ENCODE measurements at places on chromosomes 7 and 10.
A peak's percentile ranks its signal among the peaks of the same experiment; 100 is the strongest.

DNA sequence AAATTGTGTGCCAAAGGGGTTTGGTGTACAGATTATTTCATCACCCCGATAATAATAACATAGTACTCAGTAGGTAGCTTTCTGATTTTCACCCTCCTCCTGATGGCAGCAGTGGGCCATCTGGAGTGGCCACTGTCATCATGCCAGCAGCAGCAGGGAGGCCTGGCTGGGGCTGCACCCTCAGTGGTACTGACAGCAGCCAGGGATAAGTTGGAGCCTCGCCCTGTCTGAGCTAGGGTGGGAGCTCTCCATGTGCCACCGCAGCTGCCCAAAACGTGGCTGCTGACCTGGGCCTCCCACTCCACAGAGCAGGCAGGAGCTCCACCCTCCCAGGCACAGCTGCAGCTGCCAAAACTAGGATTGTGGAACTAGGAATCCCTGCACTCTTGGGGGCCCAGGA, 700.8 kb upstream of the KCND2 start:
- no peak for DNase-seq

DNA sequence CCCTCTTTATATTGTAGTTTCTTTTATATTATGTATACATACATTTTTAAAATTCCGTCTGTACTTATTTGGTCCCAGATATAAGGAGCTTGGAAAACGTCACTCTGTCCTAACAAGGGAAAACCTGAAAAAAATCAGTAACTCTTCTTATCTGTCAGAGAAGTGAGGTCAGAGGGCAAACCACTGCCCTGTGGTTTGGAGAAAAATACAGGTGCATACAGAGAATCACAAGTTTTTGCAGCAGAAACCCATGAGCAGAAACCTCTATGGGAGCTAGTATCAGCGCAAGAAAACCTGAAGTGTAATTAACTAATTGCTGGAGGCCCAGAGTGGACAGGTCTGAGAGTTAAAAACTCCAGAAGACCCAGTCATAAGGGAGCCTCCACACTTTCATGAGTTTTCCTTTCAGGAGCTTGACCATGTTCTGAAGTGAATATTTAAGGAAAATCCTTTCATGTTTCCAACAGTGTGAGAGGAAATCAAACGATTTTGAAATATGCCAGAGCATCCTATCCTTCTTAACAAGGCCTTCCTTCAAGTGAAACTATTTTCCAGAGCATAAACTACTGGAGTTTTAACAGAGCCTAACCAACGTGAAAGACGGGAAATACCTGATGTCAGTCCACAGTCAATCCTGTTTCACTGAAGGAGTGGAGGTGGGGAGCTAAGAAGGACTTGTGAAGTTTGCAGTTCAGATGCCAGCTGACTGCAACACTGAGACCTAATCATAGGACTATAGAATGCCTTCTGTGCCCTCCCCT, 290.8 kb upstream of the BMPER start:
- no peak for DNase-seq

DNA sequence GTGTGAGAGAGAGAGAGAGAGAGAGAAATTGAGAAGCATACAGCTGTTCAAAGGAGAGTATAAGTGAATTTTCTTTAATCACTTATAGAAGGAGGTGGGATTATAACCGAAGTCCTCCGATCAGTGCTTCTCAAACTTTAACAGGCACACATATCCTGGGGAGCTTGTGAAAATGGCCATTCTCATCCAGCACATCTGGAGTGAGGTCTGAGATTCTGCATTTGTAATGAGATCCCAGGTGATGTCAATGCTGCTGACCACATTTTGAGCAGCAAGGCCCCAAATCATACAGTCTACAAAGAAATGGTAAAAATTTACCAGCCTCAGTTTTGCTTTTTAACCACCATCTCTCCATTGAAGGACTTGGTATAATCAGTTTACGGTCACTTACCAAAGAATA, 219.0 kb downstream of the PTEN start:
- DNase-seq = no peak

GRCh38 chr10:129809431-129809830, 154.6 kb downstream of the EBF3 start:
- no peak for DNase-seq

DNA sequence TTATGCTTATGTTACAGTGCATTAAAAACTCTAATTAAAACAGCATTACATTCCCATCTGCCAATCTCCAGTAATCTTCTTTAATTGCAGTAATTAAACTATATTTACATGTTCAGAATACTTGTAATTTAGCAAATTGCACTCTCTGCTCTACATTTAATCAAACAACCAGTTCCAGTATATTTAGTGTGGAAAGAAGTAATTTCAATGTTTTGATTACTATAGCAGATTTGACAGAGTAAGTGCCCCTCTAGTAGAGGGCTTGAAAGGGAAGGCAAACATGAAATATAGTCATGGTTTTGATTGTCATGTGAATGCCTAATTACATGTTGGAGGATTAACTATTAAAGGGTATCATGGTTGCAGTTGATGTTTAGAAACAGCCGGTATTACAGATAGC, 739.7 kb downstream of the AUTS2 start:
- no peak for DNase-seq

DNA sequence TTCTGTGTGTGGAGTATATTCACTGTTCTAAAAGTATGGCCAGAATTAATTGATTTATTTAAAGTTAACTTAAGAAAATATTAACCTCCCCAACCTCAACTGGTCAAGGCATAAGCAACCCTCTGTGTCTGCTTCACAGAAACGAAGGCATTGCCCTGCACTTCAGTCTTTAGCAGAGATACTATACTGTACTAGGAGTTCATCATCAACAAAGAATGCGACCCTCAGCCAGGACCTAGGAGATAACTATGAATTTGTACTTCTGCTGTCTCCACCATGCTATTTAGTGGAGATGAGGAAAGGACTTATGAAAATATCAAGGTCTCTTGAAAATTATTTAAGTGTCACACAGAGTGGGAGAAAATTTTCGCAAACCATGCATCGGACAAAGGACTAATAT, 35.7 kb upstream of the SEMA3D start:
- no peak for DNase-seq

- no peak for DNase-seq
These were observed at the start of gene SNX10 for GRCh38 chr7:26291699-26292538. TSS of gene SNX10 (plus strand) at chr7:26291862. CDS start at chr7:26346443, 54,581 bp downstream.

DNA sequence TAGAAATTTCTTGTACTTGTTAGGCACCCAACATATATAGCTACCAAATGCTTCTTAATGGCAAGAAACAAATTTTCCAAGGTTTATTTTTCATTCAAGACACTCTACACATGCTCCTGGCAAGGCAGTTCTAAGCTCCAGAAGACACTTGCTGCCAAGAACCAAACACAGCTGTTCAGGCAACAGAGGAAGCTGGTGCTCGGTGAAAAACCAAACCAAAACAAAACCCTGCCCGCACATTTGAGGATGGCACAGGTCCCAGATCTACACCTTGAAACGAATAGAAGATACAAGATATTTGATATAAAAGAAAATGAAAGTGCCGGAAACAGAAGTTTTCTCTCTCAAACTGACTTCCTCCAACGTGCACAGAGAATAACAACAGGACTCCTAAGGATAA, 4.9 kb upstream of the DNTT start:
- no peak for DNase-seq

GRCh38 chr7:121113288-121113687, 124.8 kb downstream of the CPED1 start:
- peak; percentile 27 for DNase-seq

DNA sequence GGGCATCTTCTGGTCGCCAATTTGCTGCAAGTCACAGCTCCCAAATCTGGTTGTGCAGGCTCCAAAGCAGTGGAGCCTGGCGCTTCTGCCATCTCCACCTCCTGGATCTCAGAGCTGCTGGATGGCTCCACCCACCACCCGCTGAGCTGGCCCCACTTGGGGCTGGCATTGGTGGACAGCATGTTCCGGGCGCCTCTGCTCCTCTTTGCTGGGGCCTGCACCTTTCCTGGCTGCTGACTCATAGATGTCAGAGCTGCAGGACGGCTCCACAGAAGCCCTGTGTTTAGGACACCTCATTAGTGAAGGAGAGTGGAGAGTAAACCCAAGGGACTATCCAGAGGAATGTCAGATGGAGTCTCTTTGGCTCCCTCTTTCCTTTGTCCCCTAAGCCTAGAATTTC, 27.4 kb downstream of the MAPK8 start:
- no peak for DNase-seq

DNA sequence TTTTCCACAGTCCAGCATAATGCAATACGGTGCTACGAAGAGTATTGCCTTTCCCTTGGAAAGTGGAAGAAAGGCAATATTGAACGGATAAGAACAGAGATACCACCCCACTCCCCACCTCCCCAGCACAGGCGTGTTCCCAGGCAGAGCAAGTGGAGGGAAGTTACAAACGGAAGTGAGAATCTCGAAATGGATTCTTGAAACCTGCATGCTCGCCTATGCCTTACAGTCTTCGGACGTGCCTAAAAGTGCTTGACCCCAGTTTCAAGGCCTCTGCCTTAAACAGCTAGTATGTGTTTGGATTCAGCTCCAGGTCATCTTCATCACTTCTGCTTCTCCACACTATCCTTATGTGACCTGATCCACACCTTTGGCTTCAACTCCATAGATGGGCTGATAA, 35.0 kb upstream of the USP6NL start:
- DNase-seq = no peak

DNA sequence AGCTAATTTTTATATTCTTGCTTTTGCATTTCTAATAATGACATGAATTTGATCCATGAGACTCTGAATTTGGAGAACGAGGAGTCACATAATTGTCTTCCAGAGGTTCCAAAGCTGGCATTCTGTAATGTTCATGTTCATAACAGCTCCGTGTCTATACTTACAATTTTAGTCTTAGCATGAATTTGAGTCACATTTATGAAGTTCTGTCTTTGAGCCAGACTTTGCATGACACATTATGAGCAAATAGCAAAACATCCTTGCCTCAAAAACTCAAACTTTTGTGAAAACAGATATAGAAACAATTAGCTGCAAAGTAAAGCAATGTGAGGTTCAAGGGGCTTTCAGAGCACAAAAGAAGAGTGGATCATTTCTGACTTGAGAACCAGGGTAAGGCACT, 44.5 kb upstream of the CAV2 start:
- peak; percentile 57 for DNase-seq

DNA sequence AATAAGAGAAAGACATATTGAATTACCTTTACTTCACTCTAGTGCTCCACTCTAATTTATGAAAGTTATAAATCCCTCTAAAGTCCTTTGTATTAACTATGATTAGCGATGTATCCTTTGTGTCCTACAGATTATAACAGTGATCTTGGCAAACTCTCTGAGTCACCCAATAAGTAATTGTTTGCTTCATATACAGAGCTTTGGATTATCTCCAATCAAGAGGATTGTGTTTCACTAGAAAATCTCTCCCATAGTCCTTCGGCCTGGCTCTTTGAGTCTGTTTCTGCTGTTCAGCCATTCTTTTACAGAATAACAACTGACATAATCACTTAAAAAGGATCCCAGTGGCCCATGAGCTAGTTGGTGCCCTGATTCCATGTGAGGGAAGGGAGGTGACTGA, 9.5 kb downstream of the LMOD2 start:
- no peak for DNase-seq

DNA sequence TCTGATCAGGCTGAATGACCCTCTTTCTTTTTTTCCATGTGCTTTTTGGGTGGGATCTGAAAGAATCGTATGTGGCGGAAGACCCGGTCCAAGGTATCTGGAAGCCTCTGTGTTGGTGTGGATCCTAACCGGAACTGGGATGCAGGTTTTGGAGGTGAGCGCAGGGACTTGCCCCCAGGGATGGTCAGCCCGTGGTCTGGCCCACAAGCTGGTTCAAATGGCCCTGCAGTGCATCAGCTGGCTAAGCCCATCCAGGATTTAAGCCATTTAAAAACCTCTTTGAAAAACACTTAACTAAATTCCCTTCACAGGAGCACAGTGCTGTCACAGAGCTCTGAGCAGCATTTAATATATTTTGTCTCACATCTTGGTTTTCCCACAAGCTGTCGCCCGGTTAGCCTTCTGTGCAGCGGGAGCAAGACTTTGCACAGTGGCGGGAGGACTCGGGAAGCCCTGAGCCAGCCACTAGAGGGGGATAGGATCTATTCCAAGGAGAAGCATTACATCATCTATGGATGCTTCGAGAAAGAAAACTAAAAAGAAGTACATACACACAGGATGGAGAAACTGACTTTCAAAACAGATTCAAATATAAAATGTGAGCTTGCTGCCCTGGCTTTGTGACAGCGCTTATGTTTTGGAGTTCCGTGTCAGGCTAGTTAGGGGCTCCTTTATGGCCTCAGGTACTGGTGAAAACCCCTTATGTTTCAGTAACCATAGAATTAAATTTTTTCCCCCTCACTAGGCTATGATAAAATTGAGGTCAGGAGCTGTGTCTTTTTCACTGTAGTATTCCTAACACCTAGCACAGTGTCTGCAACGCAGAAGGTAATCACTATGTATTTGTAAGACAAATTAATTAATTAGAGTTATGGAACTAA, 11.3 kb downstream of the CPA2 start:
- peak; percentile 73 for DNase-seq

DNA sequence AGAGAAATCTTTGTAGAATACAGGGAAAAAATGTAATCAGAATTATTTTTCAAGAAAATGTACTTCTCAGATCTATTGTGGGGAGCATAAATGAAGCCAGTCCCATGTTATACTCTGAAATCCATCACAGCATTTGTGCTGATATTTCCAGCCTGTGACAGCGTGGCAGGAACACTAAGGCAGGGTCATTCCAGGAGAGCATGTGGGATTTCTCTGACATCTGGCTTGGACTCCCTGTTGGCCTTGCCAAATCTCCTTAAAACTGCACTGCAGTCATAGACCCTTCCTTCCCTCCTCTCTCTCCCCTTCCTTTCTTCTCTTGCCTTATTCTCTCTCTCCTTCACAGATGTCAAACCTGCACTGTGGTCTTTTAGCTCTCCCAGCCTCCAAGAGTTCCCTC, 6.5 kb upstream of the TSPAN13 start:
- peak; percentile 29 for DNase-seq

DNA sequence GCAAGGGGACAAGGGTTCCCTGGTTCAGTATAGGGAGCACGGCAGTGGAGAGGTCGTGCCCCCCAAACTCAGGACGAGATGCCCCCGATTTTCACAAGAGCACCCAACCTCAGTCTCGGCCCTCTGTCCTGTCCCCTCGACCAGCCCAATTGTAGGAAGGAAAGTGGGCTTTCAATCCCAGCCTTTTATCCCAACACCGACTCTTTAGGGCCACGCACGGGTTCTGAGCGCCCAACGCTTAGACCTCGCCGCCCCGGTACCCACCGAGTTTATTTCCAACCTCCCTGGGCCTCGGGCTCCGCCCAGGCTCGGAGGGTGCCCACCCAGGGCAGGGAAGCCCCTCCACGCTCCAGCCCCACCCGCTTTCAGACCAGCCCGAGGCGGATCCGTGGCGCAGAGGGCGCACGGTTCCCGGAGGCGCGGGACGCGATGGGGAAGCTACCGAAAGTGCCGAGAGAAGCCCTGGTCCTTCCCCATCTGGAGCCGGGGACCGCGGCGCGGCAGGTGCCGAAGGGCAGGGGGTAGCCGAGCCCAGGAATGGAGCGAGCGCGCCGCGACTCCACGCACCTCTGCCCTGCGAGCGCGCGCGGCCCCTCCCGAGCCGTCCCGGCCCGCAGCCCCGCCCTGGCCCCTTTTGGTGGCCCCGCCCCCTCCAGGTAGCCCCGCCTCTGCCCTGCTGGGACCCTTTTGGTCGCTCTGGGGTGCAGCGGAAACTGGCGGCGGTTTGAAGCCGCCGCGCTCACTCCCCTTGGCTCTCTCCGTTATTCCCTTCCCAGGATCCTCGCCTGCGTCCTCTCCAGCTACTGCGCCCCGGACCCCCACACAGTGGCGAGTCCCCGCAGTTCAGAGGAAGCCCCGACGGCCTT, 20.4 kb downstream of the GRID2IP start:
- DNase-seq = no peak
